ENCODE measurements at places on chromosomes 3 and 15.
A peak's percentile ranks its signal among the peaks of the same experiment; 100 is the strongest.

DNA sequence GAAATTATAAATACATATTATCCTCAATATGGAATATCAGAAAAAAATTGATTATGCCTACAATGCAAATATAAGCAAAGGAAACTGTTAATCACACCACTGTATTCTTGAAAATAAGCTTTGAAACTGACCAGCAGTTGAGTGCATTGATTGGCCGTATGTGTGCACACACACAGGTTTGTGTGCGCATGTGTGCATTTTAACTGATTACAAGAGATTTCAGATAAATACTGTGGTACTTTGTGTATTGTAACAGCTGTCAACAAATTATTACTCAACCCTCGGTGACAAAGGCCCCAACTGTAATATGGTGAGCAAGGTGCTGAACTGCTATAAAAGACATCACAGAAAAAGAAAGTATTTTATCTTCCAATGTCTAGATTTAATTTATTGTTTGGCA is 1238.9 kb upstream of the ALCAM start:
- DNase-seq, result no peak

DNA sequence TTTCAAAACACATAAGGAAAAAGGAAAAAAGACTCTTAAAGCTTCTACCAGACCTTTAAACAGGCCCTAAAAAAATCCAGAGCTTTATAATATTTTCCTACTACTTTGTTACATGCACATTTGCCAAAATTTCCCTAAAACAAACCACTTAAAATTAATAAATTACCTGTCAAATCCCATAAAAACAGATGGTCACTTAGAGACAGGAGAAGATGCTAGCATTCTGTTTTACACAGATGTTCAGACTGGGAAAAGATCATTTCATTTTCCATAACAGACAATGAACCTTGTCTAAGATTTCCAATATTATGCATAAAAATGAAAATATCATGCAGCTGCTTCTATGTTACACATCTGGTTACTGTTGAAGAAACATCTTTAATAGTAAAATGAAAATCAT is 66.6 kb downstream of the SUCLG2 start:
- DNase-seq, result no peak

- DNase-seq, result no peak
Measured at GRCh38 chr15:64772488-64772887, 2.9 kb downstream of the RBPMS2 start.

GRCh38 chr3:149967086-149967685 is 3.5 kb downstream of the PFN2 start:
- DNase-seq, result peak; percentile 84

Measured in PC-3 (cell line).